ENCODE measurements at places on chromosomes 7 and 10. TPM values are rescaled to one million over a fixed set of nuclear protein-coding genes. Genes with fewer than 3 reads are reported as not detected.

CYP26C1 gene
- 0.26 TPM for total RNA-seq

UCN3 gene
- not detected for total RNA-seq

CRCP gene
- total RNA-seq, result 23.8 TPM

STEAP2 gene
- total RNA-seq, result 24.8 TPM

ANK3 gene
- total RNA-seq, result 9.5 TPM

FEZF1 gene
- not detected for total RNA-seq

TMEM168 gene
- 38.4 TPM for total RNA-seq

PILRB gene
- total RNA-seq, result 11.8 TPM

CCDC126 gene
- 9.0 TPM for total RNA-seq

GIMAP4 gene
- not detected for total RNA-seq

IFIT3 gene
- total RNA-seq, result 48.6 TPM

MMD2 gene
- not detected for total RNA-seq

OR13A1 gene
- not detected for total RNA-seq

PPRC1 gene
- 17.3 TPM for total RNA-seq

EPHB4 gene
- 34.0 TPM for total RNA-seq

ARL4A gene
- total RNA-seq, result 13.8 TPM

RTKN2 gene
- total RNA-seq, result 2.1 TPM

APBB1IP gene
- 8.5 TPM for total RNA-seq

CFTR gene
- not detected for total RNA-seq

SSC4D gene
- total RNA-seq, result 0.97 TPM

NYAP1 gene
- total RNA-seq, result 1.8 TPM

VENTX gene
- total RNA-seq, result not detected

HUS1 gene
- 29.4 TPM for total RNA-seq

RAMP3 gene
- total RNA-seq, result 0.13 TPM

ZNF853 gene
- 0.86 TPM for total RNA-seq

MSS51 gene
- total RNA-seq, result 2.5 TPM

SCIN gene
- total RNA-seq, result 3.6 TPM

SFMBT2 gene
- total RNA-seq, result 2.9 TPM

Measured in articular chondrocyte of knee joint (primary cell).